ENCODE measurements at places on chromosomes 13 and 19.
A peak's percentile ranks its signal among the peaks of the same experiment; 100 is the strongest.

- DNase-seq: peak; percentile 46
Observed at GRCh38 chr19:46748325-46749109, 2.3 kb upstream of the STRN4 start.

- no peak for DNase-seq
Observed at GRCh38 chr13:109734002-109734785, 52.2 kb downstream of the IRS2 start.

- DNase-seq: no peak
Observed at GRCh38 chr13:39505151-39505550, 97.8 kb downstream of the LHFPL6 start.

GRCh38 chr13:113145911-113146598, 12.4 kb upstream of the PROZ start:
- DNase-seq: no peak

DNA sequence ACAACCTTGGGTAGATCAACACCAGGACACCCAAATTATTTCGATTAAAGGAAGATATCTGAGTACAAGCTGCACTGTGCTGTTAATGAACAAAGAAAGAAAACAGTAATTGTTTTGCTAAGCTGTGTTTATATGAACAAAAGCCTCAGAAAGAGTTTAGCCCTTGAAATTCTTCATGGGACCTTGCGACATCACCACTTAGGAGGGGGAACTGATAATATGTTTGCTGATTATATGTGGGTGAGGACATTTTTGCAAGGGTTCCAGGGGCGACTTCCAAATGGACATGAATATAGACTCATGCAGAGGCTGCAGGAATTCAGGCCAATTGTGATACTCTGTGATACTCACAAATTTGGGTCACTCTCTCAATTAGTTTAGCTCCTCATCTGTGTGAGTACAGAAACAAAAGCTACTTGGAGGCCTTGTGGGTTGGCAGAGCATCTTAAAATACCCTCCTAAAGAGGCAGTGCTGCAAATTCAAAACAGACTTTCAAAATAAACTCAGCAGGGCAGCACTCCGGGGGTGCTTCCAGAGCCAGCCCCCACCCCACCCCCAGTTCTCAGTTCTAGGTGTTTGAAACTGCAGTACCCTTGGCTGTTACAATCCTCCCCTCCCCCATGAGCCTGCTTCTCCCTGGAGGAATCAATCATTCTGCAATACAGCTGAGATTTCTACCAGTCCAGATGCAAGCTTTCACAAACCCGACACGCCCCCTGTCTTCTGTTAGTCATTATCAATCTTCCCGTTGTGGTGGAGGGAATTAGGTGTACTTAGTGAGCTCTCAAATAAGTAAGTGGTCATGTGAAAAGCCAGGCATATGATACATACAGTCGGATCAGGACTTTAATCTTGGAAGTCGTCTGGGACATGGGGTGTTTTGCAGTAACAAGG, 97.0 kb upstream of the MBNL2 start:
- DNase-seq: no peak

DNA sequence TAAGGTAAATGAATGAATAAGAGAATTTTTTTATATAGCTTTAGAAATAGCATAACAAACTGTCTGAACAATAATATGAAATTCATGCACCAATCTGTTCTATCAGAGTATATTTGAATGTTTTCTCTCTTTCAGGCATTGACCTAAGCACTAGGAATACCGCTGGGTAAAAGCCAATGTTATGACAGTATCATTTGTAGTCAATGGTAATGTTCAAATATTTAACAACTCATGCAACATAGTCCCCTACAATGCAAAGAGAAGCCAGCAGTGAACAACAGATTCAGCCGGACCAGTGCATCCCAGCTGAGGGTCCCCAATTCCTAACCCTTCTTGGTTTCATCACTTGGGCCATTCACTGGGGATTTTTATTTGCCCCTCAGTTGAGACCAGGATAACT, 52.6 kb upstream of the MYCBP2 start:
- no peak for DNase-seq

GRCh38 chr13:62631124-62631523, 1215.5 kb upstream of the PCDH20 start:
- no peak for DNase-seq

GRCh38 chr13:113050734-113051431, 54.7 kb upstream of the F7 start:
- no peak for DNase-seq

DNA sequence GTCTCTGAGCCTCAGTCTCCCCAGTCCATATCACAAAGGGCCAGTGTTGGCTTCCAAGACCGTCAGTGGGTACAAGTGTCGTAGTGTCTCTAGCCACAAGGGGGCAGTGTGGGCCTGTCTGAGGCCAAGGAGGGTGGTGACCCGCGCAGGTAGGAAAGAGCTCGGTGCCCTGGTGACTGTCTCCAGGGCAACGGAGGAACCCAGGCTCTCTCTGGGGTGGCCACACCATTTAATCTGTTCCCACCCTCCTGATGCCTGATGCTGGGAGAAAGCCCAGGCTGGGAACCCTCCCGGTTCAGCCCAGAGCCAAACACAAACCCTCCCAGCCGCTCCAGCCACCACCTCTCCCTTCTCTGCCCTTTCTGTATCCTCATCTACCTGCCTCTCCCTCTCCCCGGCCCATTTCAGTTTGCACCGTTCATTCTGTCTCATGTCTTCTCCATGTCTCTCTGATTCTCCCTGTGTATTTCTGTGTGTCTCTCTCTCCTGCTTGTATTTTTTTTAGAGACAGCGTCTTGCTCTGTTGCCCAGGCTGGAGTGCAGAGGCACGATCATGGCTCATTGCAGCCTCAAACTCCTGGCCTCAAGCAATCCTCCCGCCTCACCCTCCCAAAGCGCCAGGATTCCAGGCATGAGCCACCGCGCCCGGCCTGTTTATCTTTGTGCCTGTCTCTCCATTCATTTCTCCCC, 17.5 kb upstream of the MEIS3 start:
- DNase-seq: peak; percentile 83

- no peak for DNase-seq
Observed at GRCh38 chr13:46041419-46041839, 11.1 kb downstream of the ZC3H13 start.

DNA sequence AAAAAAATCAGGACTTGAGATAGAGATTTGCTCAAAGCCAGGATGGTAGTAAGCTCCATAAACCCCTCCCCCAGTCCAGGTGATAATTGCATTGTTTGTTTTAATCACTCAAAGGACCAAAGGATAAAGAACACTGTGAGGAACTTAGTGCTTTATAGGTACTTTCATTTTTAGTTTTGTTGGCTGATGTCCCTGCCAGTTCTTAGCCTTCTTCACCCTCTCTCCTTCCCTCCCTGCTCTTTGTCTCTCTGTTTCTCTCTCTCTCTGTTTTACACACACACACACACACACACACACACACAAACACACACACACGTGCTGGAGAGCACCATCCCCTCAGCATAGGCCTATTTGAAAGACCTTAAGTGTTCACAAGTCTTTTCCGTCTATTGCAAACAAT, 5.2 kb downstream of the FRY start:
- DNase-seq: no peak
